ENCODE measurements at places on chromosomes 11 and 22.

- no peak for DNase-seq
These were observed 6.3 kb downstream of the DEPDC7 start for GRCh38 chr11:33021937-33022336.

GRCh38 chr11:20046416-20046815, 113.9 kb downstream of the DBX1 start:
- DNase-seq, result no peak

DNA sequence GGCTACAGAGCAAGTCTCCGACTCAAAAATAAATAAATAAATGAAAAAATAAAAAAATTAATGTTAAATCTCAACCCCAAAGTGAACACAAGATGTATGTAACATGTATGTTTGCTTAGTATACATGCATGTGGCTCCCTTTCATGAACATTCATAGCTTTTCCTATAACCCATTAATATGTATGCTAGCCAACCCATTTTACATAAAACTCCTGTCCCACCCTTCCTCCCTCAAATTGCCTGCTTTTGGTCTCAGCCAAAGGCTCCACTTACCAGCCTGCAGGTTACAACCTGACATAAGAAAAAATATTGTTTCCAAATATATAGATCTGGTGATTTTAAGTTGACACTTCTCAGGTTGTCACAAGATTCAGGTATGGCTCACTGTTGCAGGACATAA, 3.7 kb upstream of the FOLR1 start:
- no peak for DNase-seq

DNA sequence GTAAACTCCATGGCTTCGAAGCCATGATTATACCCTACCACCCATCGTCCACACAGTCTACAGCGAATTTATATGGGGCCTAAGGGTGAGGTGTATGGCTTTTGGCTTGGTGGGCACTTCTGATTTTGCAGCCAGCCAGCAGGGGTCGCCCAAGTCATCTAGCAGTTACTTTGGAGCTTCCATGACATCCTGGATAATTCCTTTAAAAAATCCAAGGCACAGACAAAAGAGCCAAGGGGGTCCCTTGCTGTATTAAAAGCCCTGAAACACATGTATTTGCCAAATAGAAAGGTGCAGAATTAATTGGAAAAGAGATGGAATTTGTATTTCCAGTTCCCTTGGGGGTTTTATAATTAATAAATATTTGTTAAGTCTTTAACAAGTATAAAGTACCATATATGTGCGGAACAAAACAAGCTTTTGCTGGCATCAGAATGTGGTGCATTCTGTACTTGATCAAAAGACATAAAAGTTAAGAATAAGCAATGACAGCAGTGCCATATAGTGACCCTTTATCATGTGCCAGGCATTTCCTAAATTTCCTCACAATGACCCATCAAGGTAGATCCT, 132.8 kb upstream of the PITPNB start:
- no peak for DNase-seq

DNA sequence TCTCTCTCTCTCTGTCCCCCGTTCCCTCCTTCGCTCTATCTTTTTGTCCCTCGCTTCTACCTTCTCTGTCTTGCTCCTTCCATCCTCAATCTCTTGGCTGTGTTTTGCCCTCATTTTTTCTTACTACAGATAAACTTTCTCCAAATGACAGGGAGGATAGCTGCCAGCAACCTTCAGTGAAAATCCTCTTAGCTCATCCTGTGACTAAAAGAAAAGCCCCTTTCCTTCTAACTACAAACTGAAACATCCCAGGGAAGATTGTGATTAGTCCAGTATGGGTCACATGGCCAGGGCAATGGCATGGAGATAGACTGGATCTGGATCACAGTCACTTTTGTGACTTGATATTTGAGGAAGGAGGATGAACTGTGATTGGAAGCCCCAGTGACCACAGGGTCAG, 10.4 kb downstream of the SPON1 start:
- DNase-seq, result no peak
